Uterus (tissue), 4 donors: ENCODE measurements at places on chromosomes 7 and 10. TPM values are rescaled to one million over a fixed set of nuclear protein-coding genes. Genes with fewer than 3 reads are reported as not detected.

- no peak for DNase-seq
These were observed 37.2 kb upstream of the RTKN2 start for GRCh38 chr10:62305813-62306212.

- DNase-seq = no peak
These were observed 493.6 kb downstream of the GALNT17 start for GRCh38 chr7:71625545-71625944.

Gene LMOD2
- total RNA-seq = not detected

Gene PRSS2
- total RNA-seq = not detected

GRCh38 chr7:140062528-140063299, at the start of gene PARP12:
Gene PARP12 (minus strand): TSS chr7:140062951. CDS start chr7:140062847, 104 bp downstream.
- DNase-seq = peak; percentile 89

DNA sequence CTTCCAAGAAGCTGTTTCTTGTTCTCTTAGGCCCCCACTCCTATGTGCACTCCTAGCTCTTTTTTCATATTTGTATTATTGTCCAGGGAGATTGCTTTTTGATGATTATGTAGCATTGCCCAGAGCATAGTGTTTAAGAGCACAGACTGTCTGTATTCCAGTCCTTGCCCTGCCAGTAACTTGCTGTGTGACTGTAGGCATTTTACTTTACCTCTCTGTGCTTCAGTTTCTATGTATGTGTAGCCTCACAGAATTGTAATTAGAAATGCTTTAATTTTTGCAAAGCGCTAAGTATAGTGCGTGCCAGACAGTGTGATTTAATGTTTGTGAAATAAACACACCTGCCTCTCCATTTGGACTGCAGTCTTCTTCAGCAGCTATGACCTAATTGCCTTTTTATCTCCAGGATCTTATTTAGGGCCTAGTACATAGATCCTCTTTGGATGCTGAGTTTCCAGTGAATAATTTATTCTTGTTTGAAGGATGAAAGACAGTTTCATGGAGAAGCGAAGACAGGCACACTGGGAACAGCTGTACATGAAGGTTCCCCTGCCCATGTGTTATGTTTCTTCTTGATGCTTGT, 1.4 kb downstream of the SEC23IP start:
- DNase-seq = no peak

Gene SNX10
- total RNA-seq = 16.8 TPM

Gene CUEDC2
- total RNA-seq = 26.2 TPM

Gene TYSND1
- 5.4 TPM for total RNA-seq

Gene CTNNA3
- 1.5 TPM for total RNA-seq
